GM18507 (cell line): ENCODE measurements at places on chromosomes 3 and 15.

GRCh38 chr3:111976254-111976653 is 2.6 kb upstream of the ABHD10 start:
- DNase-seq: no peak

- no peak for DNase-seq
Measured at GRCh38 chr3:109743981-109744380, 406.6 kb upstream of the DPPA4 start.

DNA sequence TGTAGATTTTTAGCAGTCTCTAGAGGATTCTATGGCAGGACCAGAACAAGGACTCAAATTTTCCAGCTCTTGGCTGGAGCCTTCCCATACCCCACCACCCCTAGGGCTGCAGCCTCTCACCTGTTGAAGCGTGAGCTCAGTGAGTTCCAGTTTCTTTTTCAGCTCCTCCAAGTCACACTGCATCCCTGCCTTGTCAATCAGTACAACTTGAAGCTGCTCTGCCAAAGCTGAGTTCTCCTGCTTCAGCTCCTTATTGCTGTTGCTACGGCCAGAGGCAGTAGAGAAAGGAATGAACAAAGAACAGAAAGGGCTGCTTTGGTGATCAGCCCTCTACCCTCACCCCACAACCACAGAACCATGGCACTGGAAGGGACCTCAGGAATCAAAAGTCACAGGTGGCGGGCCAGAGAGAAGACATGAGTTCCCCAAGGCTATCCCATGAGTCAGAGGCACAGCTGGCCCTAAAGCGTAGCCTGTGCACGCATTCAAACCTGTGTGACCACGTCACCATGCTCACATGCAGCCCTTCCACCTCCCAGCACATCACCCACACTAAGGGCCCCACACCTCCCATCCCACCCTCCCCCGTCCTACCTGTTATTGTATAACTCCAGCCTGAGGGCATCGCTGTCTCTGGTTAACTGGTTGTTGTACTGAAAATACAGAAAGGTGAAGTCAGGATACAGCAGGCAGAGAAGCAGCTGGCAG is 83.3 kb upstream of the C2CD4B start:
- no peak for DNase-seq

- DNase-seq: no peak
Measured at GRCh38 chr3:45537616-45537969, 57.0 kb upstream of the LIMD1 start.

- DNase-seq: no peak
Measured at GRCh38 chr3:153254361-153254760, 92.3 kb downstream of the RAP2B start.

GRCh38 chr3:59775761-59776325 is 726.0 kb upstream of the CFAP20DC start:
- no peak for DNase-seq

GRCh38 chr3:71185733-71186455 is 397.6 kb downstream of the FOXP1 start:
- DNase-seq: no peak
